Stimulated activated CD8-positive, alpha-beta memory T cell treated with anti-CD3 and anti-CD28 coated beads, Interleukin-2, amount 100 ng/mL, for 1 hour (primary cell): ENCODE measurements at places on chromosomes 16 and 17.

DNA sequence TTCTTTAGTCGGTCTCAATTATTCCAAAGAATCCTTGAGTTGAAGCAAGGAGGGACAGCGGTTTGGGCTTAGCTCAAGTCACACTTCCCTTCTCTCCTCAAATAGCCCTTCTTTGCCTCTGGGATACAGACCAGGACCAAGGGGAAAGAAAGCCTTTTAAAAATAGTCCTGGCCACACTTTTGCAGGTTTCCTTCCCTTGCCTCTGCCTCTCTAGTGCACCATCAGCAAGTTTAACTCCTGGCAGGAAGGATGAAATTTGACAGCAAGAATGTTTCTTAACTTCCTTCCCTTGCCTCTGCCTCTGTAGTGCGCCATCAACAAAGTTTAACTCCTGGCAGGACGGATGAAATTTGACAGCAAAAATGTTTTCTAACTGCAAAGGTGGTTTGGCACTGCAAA lies 7.2 kb upstream of the G6PC1 start:
- DNase-seq = no peak

DNA sequence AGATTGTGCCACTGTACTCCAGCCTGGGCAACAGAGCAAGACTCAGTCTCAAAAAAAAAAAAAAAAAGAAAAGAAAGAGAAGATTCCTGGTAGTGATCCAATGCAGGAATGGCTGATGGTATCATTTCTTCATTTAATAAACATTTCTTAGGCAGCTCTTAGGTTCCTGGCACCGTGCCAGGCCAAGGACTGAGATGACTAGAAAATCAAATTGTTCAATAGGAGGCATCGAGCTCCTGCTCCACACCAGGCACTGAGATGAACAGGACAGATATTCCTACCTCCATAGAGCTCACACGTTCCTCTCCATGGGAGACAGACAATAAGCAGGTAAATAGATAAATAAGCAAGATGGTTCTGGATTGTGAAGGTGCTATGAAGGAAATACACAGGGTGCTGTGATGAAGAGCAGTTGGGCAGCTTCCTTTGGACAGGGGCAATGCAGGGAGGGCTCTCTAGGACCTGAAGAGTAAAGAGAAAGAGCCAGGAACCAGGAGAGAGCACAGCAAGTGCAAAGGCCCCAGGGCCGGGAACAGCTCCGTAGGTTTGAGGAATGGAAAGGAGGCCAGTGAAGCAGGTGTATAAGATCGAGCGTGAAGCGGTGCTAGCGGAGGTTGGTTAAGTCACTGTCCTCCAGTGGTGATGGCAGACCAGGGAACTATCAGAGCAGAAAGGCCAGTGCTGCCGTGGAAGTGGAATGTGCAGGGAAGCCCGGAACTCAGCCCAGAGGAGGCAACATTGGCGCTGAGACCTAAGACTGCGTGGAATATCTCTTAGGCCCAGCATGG lies 26.5 kb upstream of the CRHR1 start:
- DNase-seq = no peak

DNA sequence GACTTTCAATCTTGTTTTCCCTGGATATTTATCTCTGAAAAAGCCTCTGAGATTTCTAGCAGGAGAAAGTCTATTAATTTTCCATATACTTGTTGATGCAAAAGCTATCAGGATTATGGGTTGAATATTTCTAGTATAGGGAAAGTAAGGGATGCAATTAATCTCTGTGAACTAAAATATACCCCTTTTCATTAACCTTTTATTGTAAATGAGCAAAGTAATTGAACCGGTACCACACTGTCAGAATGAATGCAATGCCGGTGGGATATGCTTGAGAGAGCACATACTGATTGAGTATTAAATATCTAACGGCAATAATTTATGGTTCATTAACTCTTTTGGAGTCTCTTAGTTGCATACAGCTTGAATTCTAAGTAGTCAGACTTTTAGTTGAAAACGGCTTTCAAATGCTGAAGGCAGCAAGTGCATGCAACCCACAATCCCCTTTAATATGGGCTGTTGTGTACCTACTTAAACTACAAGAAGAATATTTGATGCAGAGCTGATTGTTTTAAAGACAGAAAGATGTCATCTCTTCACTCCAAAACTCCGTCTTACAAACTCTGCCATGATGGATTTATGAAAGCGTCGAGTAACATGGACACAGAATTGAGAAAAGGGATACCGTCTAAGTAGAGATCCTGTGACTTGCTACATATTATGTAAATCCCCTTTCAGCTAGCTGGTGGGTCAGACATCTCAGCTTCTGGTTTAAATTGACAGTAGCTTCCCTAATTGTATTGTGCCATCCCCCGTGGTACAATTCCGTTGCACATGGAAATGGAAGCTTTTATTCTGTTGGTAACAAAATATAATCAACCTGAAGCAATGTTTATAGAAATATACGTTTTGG lies 141.3 kb upstream of the CDH8 start:
- no peak for DNase-seq

GRCh38 chr17:9577373-9577709 lies 899 bp downstream of the CFAP52 start:
- DNase-seq = no peak

GRCh38 chr16:81866820-81867440 lies 87.8 kb downstream of the PLCG2 start:
- DNase-seq = no peak

DNA sequence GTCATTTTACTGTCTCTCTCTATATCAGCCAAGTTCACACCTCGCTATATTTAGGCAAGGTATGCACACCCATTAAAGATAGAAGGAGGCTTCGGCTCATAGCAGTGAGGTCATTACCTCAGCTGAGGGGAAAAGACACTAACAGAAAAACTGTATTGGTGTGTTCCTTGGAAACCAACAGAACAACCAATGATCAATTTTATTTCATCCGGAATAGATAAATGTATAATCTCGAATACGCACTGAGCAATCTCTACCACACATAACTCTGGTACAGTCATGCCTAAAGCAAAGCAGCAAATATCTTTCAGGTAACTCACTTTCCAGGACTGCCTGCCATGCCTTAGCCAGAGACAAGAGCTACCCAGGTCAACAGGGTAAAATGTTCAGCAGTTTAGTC lies 109.9 kb upstream of the CORO6 start:
- no peak for DNase-seq

GRCh38 chr16:4383591-4384444 lies 12.2 kb downstream of the VASN start:
- no peak for DNase-seq

DNA sequence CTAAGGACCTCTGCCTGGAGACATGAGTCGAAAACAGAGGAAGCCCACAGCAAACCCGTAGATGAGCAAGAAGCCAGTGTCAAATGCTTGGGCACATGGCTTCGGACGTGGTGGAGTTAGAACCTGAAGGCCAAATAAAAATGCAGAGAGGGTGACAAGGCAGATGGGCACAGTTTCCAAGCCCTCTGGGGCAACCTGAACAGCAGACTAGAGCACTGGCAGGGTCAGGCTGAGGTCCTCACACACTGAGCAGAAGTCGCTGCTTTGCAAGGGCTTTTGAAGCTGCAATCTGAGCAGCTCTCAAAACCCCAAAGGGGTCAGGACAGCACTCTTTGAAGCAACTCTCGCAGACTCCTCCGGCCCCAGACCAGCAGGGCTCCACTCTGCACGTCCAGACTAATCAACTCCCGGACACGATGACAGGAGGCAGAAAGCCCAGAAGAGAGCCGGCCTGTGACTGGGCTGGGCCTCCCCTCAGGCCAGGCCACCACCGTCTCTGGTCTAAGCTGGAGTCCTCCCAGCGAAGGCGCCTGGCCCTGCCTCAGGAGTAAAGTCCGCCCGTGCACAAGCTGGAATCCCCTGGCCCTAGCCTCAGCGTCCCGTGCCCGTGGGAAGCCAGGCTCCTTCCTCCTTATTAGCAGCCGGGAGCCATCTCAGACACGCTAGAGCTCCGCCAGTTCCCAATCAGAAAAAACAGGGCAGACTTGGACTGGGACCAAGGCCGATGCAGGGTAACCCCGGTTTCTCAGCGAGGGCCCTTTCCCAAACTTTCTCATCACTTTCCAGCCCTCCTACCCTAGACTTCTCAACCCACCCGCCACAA lies 924 bp downstream of the SMARCD2 start:
- DNase-seq = no peak

DNA sequence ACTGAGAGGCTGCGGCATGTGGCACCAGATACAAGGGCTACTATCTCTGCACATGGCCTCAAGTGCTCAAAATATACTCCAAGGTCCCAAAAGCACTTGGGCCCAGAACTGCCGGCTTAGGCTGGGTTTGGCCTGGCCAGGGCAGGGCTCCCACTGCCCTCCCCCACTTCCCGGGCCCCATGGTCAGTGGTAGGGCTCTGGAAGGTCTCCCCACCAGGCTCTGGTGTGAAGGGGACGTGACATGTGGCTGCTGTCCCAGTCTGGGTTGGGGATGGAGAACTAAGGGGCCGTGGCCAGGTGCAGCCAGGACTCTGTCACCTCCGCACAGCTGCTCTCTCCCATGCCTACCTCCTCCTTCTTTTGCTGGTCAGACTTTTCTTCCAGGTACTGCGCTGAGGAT lies 5.7 kb upstream of the PAM16 start:
- DNase-seq = no peak

DNA sequence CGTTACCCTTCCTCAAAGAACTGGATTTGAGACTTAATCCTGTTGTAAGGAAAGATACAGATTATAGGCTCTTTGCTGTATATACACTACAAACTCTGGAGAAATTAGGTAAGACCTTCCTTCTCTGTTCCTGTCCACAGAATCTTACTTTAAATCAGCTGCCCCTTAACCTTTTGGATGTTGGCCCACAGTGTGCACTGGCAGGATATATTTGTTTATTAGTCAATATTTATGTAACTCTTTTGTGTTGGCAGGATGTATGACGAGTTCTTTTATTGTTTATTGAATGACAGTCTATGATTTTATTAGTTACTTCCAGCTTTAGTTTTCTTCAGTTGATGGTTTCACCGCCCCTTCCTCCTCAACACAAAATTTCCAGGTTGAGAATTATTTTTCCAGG lies 19.7 kb downstream of the LRRC36 start:
- DNase-seq = no peak

- DNase-seq = no peak
Observed at GRCh38 chr16:84252184-84252583, 12.4 kb upstream of the KCNG4 start.

DNA sequence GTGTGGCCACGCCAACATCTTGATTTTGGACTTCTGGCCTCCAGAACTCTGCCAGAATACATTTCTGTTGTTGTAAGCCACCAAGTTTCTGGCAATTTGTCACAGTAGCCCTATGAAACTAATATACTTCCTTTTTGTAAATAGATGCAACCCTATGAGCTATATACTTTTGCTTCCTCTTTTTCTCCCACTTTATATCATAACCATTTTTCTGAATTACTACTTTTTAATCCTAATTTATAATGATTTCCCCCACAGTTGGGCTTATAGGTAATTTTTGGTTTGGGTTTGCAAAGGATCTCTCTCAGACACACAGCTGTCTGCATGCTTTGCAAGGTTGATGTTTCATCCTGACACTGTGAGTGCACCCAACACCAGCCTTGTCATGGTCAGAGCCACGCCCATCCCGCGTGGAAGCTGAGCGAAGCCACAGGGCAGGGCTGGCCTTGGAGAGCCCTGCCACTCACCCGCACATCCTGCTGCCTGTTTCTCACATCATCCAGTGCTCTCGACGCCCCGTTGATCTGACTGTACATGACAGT lies 5.8 kb downstream of the TRIM25 start:
- no peak for DNase-seq

GRCh38 chr17:75498039-75498725 lies 17.2 kb downstream of the CASKIN2 start:
- DNase-seq = no peak
